Effector CD4-positive, alpha-beta T cell (primary cell): ENCODE measurements at places on chromosomes 5 and 9.
A peak's percentile ranks its signal among the peaks of the same experiment; 100 is the strongest.

- DNase-seq = no peak
These were observed 6.8 kb upstream of the FXN start for GRCh38 chr9:69028754-69029153.

- no peak for DNase-seq
These were observed 26.7 kb downstream of the LNPEP start for GRCh38 chr5:96962540-96962991.

DNA sequence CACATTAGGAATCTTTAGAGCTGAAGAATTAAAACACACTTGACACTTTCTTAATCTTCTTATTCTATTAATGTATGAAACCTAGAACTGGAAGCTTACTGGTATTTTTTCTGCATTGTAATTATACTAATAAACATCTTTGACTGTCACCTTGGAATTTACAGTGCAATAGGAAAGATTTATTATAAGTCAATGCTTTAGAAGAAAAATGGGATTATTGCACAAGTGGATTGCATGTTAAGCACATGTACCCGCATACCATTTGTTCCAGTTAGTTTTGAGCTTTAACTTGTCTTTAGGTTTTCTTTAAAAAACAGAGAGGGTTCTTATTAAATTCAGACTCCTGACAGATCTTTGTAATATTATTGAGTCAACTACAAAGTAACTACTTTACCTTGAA is 278.5 kb downstream of the CCDC171 start:
- DNase-seq = no peak

GRCh38 chr5:53303105-53303504 is 177.3 kb upstream of the FST start:
- no peak for DNase-seq

GRCh38 chr9:102445906-102446305 is 549.2 kb upstream of the CYLC2 start:
- DNase-seq = no peak

DNA sequence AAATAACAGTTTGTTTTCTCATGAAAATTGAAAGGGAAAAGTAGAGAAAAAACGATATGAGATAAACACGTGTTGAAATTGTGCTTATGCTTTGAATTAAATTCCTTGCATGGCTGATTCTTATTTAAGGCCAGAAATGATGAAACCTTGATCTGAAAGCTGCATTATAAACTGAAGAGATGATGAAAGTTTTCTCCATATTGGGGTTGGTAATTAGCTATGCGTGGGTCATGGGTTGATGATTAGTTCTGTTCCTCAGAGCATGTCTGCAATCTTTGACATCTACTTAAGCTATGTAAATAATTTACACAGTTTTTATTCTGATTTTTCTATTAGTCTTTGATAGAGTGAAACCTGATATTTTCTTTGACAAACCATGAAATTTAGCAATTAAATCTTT is 264.1 kb downstream of the CD180 start:
- DNase-seq = no peak

DNA sequence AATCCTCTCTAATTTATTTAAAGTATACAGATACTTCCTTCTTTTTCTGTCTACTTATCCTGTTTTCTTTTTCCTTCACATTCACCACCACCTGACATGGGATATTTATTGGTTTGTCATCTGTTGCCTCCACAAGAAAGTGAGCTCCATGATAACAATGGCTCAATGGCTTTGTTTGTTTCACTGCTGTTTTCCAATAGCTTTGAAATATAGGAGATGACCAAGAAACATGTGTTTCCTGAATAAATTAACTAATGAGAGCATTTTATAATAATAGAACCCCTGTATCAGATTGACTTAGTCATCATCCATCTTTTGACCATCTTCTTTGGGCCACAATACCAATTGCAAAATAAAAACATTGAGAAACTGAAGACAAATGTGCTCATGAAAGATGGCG is 180.2 kb upstream of the GAS1 start:
- no peak for DNase-seq

GRCh38 chr5:86748538-86749105 is 130.9 kb downstream of the COX7C start:
- no peak for DNase-seq

DNA sequence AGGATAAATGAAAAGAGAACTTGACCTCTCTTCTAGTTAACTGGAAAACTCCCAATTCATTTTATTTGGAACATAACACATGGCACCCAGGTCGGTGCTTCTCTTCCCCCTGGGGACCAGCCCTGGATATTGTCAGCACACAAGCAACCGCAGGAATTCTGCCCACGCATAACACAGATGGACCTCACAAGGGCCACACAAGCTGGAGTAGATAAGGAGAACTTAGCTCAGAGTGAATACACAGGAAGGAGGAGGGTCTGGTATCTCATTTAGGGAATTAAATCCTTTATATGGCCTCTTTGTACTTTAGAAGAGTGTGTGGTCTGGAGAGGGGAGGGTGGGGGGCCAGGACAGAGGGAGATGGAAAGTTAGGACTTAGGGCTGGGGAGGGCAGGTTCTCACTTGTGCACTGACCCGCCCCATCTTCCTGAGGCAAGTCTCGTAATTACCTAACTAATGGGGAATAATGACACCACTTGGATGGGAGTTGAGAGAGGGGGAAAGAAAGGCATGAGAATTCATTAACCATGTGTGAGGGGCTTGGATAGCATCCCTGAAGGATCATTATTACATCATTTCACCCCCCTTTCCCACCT is 341.2 kb upstream of the WWC1 start:
- no peak for DNase-seq

DNA sequence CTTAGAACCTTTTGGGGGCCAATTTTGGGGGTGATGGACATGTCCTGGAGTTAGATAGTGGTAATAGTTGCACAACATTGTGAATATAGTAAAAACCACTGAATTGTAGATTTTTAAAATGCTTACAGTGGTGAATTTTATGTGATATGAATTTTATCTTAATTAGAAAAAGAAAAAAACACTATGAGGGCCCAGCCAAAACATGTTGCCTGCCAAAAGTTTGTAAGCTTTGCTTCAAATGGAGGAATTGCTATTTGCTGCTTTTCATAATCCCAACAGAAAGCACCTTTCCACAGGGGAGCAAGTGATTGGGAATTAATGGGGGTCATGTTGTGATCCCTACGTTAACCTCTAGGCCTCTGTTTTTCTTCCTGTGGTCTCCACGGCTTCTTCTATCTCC is 19.1 kb downstream of the TNFAIP8 start:
- DNase-seq = no peak

DNA sequence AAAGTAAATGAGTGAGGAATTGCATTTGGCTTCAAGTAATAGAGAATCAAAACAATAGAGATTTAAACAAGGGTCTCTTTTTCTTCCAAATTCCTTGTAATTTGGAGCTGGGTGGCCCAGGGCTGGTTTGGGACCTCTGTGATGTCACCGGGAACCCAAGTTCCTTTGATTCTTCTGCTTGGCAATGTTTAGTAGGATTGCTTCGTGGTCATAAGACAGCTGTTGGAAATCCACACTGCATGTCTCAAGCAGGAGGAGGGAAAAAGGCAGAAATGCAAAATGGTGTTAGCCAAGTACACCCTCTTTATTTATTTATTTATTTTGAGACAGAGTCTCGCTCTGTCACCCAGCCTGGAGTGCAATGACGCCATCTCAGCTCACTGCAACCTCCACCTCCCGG is 72.6 kb upstream of the IL12B start:
- no peak for DNase-seq

DNA sequence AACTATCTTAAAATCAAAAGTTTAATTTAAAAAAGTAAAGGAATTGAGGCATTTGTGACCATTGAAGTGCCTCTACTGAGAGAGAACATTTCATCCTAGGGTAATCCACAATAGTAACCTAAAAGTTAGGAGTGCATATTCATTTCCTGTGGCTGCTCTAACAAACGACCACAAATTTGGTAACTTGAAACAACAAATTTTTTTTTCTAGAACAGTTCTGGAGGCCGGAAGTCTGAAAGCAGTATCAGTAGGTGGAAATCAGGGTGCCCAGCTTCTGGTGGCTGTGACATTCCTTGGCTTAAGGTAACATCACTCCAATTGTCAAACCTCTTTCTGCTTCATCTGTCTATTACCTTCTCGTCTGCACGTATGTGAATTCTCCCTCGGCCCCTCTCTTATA is 67.1 kb upstream of the SSBP2 start:
- no peak for DNase-seq

DNA sequence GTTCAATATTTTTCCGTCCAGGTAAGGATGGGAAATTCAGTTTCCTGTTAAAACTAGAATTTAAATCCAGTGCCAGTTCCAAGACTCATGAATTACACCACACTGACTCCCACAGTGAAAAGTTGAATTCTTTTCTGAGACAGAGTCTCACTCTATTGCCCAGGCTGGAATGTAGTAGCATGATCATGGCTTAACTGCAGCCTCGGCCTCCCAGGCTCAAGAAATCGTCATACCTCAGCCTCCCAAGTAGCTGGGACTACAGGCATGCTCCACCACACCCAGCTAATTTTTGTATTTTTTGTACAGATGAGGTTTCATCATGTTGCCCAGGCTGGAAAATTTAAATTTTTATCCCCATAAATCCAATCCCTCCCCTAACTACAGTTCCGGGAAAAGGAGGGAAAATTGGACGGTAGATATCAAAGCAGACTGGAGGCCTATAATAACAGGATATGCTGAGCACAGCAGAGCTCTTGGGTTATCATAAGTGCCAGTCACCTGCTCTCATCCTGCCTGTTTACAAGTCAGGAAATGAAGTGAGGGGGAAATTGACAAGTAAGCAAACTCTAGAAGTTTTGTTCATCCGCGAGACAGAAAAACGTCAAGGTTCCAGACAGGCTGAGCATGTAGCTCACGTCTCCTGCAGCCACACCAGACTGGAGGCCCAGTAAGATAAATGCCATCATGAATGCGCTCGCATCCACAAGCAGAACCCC is 105.7 kb downstream of the UGCG start:
- DNase-seq = peak; percentile 3

DNA sequence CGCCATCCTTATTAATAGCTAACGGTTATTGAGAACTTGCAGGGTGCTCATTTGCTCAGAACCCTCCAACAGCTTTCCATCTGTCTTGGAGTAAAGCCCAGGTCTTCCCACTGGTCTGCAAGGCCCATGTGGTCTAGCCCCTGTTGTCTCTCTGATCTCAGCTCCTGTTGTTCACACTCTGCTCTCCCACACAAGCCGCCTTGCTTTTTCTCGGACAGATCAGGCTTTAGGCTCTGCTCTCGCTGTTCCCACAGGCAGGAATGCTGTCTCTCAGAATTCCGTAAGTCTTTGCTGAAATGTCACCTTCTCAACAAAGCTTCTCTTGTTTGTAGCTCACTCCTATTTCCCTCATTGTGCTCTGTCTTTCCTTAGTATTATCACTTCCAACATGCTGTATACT is 34.3 kb downstream of the GPR107 start:
- no peak for DNase-seq

DNA sequence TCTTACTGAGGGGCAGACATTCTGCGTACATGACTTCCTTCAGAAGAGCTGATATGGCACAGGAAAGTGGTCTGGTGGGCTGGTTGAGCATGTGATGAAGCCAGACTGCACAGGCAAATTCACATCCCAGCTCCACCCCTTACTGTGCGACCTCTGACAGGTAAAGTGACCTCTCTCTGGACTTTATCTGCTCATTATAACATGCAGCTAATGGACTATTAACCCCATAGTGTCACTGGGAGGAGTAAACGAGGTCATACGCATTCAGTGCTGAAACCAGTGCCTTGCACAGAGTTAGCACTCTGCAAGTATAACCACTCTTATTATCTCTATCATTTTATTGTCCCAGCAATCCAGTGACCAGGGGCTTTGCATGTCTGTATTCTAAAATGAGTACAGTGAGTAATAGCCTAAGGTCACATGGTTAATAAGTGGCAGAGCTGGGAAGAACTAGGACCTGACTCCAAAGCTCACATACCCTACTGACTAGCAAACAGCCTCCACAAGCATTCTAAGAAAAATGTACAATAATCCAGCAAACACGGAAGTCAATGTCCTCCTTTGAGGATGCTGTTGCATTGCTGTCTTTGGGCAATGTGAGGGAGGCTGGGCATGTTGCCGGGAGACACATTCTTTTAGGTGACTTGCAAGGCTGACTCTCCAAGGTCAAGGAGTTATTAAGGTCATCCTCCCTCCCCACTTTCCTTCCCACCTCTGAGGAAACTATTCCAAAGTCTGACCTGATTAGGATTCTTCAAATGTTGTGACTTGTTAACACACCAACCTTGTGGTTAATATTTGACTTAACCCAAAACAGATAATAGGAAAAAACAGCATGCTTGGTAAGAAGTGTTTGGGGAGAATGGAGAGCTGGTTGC is 19.0 kb downstream of the GLRX start:
- no peak for DNase-seq

DNA sequence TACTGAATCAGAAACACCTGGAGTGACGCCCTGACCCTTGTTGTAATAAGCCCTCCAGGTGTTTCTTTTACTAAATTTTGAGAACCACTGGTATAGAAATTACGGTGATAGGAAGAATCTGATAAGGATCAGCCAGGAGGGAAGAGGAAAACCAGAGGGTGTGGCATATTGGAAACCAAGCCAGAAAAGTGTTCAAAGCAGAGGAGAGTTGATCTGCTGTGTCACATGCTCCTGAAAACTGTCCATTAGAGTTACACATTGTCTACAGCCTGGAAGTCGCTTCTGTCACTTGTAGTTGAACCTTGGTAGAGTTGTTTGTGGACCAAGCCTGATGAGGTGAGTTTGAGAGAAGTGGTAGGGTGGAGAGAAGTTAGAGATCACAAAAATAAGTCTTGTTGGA is 497.4 kb downstream of the ENC1 start:
- DNase-seq = no peak

- no peak for DNase-seq
These were observed 65.5 kb downstream of the CCNH start for GRCh38 chr5:87347272-87347671.

- DNase-seq = no peak
These were observed 143.5 kb downstream of the NFIB start for GRCh38 chr9:14170392-14170931.

DNA sequence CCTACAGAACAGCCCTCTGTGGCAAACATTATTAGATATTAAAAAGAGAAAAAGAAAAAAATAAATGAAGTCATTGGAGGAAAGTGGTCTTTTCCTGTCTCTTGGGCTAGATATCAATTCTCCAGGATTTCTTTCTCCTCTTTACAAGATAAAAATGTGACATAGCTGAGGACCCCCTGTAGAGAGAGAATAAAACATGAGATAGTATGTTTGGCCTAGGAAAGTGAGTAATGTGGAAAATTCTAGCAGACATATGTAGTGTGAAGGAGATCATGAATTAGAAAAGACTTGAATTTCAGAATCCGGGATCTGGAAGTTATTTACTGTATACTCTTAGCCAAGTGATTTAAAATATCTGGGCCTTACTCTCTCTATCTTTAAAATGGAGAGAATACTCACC is 823.1 kb downstream of the TLR4 start:
- no peak for DNase-seq
